ENCODE measurements at places on chromosomes 3 and 15.
A peak's percentile ranks its signal among the peaks of the same experiment; 100 is the strongest.

GRCh38 chr15:56835718-56836171 lies 82.7 kb upstream of the TCF12 start:
- no peak for DNase-seq

DNA sequence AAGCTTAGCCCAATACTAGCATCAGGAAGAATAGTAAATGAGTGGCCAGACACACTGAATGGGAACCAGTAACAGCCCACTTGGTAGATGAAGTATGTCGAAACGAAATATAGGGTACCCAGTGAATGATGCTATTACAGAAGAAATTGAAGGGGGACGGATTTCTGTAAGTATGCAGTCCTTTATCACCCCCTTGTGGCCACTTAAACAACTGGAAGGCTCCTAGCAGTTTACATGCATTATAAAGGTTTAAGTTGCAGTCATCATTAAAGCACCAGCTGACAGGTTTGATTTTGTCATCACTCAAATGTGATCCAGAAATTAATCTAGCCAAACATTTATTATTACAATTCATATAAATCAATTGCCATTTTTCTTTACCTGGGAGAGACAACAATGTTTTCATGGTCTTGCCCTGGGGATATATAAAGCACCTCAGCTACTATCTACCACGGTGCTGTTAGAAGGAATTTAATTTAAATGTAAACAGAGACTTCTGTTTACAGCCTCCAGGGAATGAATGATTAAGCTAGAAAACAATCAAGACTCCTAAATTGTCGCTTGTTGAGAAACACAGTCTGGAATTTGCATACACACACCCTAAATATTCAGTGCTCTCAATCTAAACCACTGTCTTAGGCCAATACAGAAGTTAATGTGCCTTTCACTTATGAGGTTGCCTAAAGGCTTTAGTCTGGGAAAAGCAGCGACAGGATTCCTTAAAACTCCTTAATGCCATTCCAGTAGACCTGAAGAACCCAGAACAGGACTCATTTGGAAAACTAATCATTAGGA lies 7.8 kb downstream of the EIF1B start:
- peak; percentile 70 for DNase-seq

- no peak for DNase-seq
These were observed 17.5 kb downstream of the PPP2R3A start for GRCh38 chr3:135982922-135983581.

DNA sequence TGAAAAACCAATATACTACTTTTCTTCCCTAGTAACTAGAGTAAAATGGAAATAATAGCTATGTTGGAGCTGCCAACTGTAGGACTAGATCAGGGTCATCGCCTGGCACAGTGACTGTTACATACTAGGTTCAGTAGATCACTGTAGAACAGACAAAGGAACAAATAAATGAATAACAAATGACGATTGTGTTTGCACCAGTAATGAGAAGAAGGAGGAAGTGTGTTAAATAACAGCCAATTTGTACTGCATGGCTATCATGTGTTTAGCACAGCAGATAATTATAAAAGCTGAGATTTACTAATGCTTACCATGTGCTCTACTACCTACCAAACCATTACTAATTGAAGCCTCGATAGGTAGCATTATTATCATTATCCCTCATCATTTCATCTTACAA lies 85.3 kb upstream of the FXR1 start:
- DNase-seq = no peak

DNA sequence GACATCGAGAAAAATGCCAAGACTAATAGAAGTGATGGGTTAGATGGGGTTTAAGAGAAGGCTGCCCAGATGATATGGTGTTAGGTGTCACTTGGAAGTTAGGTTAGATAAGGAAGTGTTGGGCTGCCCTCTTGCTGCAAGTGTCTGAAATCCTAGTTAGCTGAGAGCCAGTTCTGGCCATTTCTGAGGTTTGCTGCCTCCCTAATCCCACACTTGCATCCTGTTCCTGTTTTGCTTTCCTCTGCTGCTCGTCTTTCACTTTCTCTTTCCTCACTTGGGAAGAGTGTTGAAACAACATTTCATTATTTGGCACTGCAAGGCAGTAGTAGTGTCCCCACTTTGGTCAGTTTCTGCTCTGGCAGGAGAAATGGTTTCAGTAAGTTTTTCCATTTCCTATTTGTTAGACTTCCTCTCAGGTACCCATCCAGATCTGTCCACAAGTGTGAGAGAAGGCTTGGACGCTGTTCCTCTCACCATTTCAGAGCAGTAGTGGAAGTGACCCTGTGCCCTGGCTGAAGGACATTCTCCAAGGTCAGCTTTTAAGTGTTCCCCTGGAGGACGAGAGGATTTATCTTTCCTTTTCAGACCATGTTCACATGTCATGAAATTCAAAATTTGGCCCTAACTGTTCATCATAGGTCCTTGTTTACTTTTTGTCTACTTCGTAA lies 93.3 kb downstream of the ADAMTSL3 start:
- peak; percentile 48 for DNase-seq

DNA sequence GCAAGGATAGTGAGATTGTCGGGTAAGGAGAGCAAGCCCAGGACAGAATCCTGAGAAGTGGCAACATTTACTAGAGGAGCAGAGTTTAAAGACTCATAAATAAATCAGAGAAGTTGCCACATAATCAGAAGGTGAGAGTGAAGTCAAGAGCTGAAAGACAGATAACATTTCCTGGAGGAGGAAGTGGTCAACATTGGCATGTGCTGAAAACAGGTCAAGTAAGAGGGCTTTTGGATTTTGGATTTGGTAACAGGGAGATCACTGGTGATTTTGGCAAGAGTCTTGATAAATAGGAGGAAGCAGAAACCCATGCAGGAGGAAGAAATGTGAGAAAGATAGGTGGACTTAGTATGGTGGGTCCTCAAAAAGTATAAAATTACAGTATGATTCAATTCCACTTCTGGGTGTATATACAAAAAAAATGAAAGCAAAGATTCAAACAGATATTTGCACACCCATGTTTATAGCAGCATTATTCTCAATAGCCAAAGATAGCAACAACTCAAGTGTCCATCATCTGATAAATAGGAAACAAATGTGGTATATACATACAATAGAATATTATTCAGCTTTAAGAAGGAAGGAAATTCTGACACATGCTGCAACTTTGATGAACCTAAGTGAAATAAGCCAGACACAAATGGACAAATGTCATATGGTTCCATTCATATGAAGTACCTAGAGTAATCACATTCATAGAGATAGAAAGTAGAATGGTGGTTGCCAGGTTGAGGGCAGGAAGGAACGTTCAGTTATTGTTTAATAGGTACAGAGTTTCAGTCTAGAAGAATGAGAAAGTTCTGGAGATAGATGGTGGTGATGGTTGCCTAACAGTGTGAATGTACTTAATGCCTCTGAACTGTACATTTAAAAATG lies 27.3 kb upstream of the MBNL1 start:
- no peak for DNase-seq

- DNase-seq = no peak
These were observed 234.7 kb upstream of the LYSMD4 start for GRCh38 chr15:99967841-99968371.

DNA sequence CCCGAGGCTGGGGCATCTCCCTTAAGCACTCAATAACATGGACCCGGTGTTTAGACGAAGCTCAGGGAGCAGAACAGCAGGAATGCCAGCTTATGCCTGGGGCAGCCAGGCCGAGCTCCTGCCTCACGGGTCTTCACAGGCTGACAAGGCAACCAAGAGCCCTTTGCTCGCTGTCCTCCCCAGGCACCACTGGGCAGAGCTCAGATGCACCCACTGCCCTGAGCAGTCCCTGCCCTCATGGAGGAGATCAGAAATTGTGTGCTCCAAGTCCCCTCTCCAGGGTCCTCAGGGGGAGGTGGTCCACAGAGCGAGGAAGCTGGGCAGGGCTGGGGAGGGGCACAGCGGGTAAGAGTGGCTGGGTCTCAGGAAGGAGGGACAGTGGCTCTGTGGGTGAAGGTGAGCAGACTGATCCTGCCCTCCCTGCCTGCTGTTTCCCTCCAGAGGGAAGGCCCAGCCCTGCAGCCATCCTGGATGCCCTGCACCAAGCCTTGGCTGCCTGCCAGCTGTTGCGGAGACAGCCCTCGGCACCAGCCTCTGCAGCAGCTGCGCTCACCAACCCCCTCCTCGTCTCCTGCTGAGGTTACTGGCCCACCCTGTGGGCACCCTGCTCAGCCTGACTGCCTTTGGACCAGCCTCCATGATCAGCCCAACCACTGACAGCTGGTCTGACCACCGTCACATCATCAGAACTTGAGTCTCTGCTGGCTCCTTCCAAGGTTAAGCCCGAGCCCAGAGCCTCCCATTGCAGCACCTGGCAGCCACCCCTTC lies 21.1 kb upstream of the GP9 start:
- DNase-seq = no peak

GRCh38 chr3:1578124-1578806 lies 485.4 kb downstream of the CNTN6 start:
- no peak for DNase-seq

GRCh38 chr3:186929186-186929585 lies 1.1 kb upstream of the ST6GAL1 start:
- no peak for DNase-seq

GRCh38 chr3:178525251-178525650 lies 11.0 kb upstream of the KCNMB2 start:
- DNase-seq = no peak

DNA sequence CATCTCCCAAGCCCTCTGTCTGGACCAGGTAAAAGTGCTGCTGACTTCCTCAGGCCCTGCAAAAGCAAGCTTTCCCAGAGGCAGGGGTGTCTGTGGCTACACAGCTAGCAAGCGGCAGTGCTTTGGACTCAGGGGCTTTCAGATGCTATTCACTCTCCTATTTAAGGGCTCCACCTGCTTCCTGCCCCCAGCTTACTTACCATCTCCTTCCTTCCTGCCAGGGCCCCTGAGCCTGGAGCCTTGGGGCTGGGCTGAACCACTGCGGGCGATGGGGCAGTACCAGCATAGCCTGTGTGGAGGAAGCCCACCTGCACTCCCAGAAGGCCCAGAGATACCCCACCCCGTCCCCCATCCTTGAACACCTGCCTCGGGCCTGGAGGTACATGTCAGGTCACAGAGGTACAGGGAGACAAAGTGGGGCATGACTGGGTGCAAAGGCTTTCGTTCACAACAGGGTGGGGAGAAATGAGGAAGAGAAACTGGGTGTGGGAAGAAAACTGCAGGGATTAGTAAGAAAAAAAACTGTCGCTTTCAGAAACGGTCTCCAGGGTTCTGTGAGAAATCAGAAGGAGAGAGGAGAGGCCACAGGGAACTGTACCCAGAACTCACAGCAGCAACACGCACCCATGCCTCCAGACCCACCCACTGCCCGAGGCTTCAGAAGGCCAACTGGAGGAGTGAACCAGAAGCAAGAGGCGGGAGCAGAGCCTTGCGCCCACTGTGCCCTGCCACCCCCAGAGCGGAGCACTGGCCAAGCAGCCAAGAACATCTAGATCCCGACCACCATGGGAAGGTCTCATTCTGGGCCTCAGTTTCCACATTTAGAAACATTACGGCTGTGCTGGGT lies 49.5 kb downstream of the CCDC12 start:
- DNase-seq = no peak

GRCh38 chr15:70669966-70670658 lies 93.2 kb downstream of the UACA start:
- DNase-seq = no peak

DNA sequence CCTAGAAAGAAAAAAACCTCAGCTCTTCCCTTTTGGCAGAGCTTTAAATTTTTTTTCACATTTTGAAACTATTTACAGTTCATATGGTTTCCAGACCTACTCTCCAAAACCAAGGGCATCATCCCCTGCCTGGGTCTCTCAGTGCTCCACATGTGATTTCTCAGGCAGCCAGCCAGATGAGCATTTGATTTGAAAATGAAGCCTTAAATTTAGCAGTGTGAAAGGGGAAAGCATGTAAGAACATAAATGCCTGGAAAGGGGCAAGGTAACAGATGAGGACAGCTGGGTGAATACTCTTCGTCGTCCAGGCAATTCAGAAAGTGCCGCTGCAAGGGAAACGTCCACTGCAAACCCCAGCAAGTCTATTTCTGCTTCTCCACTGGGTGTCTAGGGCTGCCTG lies 94.8 kb downstream of the ATP8B4 start:
- no peak for DNase-seq

- no peak for DNase-seq
These were observed 34.3 kb upstream of the CEMIP start for GRCh38 chr15:80744826-80745225.

GRCh38 chr15:73869216-73869995 lies 4.0 kb upstream of the TBC1D21 start:
- no peak for DNase-seq

- no peak for DNase-seq
These were observed 101.2 kb upstream of the RGMA start for GRCh38 chr15:93190238-93190637.

DNA sequence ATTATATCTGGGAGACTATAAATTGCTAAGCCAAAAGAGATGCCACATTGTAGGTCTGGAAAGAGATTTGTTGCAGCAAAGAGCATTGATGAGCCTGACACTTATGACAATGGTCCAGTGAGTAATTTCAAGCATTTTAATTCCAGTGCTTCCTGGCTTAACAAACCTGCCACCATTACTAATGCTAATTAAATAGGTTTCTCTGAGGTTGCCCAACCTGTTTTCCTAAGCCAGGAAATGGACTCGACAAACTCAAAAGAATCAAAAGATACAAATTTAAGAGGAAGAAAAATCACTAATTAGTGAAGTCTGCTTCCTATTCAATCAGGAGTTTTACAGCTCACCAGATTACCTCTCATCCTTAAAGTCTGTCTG lies 36.7 kb upstream of the CTDSPL start:
- peak; percentile 18 for DNase-seq

DNA sequence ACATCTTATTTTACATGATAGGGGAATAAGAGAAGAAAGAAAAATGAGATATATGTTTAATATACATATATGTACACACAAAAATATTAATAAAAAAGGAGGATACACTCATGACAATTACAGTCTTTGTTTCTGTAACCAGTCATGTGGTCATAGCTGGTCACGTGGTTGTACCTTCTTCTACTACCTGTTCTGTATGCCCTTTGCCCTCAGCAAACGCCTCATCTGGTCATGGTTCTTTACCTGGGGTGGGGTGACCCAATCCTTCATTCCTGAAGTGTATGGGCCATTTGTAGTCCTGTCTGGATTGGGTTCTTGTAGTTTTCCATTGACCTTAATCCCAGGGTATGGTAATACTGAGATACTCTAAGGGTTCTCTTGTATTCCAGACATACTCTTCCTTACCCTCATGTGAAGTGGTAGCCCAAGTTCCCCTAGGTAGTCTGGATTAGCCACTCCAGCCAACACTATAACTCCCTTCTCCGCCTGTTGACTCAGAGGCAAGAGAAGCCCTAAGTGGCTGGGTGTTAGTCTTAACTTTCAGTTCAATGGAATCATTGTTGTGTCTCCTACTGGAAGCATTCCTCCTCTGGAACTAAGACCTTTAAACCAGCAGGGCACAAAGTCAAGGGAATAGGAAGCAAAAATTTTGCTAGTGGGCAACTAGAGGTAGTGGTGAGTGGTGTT lies 47.3 kb upstream of the FAM3D start:
- no peak for DNase-seq

- DNase-seq = no peak
These were observed 670 bp upstream of the ACAP2 start for GRCh38 chr3:195443391-195443989.

DNA sequence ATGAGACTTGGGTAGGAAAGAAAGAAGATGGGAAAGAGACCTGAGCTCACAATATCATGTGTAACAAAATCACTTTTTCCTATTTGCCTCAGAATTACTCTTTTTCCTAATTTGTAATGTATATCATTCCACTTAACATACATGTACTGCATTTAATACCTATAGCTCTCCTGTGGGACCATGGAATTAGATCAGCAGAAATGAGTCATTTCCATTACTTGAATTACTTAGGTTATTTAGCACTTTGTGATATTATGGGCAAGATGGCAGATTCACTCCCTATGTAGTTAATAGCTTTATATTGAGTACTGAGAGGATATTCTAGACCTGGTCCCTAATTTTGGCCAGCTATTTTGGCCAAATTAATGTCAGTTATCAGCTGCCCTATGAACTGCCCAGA lies 70.5 kb downstream of the ZNF609 start:
- no peak for DNase-seq

All from T47D (cell line).